Kidney (tissue), 22 donors: ENCODE measurements at places on chromosomes 7 and 10. TPM values are rescaled to one million over a fixed set of nuclear protein-coding genes. Genes with fewer than 3 reads are reported as not detected.

LRIT1 gene
- polyA plus RNA-seq = not detected

GRCh38 chr7:18004372-18004771 is 23.3 kb downstream of the PRPS1L1 start:
- no peak for DNase-seq

DNA sequence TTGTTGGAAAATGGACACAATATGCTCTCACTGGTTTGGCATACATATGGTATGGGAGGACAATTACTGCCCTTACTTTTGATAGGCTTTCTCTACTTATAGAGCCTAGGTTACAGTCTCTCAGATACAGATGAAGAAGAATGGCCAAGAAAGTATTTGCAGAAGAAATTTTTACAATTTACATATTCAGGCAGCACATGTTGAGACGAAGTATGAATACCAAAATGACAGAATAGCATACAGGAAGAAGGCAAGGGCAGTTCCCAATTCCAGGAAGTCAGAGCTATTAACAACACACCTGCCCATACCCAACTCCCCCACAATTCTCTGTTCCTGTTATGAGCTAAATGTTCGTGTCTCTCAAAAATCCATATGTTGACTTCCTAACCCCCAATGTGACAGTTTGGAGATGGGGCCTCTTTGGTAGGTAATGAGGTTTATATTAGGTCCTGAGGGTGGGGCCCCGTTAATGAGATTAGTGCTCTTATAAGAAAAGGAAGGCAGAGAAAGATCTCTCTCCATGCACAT is 67.8 kb downstream of the DOCK4 start:
- DNase-seq = no peak

GRCh38 chr7:1025743-1026581 is 18.4 kb upstream of the GPR146 start:
- DNase-seq = peak; percentile 58

RAMP3 gene
- 168 TPM for polyA plus RNA-seq

CYP3A5 gene
- 7.6 TPM for polyA plus RNA-seq

UPK3B gene
- 0.15 TPM for polyA plus RNA-seq

CLCN1 gene
- polyA plus RNA-seq = not detected

GRCh38 chr7:10222976-10223375 is 750.7 kb upstream of the PHF14 start:
- DNase-seq = no peak

FKBP6 gene
- polyA plus RNA-seq = not detected

RSPH10B gene
- not detected for polyA plus RNA-seq

PSD gene
- 1.2 TPM for polyA plus RNA-seq

CYP2W1 gene
- polyA plus RNA-seq = 0.17 TPM

GRCh38 chr10:43671659-43672531 is 23.2 kb upstream of the ZNF32 start:
- DNase-seq = peak; percentile 79

- DNase-seq = no peak
Observed at GRCh38 chr10:119642556-119643111, 8.5 kb upstream of the BAG3 start.

DNA sequence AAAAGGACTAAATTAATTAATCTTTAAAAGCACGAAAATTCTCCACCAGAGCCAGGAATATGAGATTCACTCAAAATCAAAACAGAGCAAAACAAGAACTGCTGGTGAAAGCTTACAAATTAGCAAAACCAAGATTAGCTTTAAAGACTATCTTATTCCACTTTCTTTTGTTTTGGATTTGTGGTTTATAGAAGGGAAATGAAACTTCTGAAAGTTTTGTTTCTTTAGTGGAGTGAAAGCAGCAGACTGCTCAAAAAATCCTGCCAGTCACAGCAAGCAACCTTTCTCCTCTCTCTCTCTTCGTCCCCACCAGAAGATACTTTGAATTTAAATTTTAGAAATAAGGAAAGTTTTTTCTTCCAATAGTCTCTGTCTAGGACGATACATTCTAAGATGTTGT is 7.8 kb downstream of the ACTA2 start:
- DNase-seq = no peak

CREB5 gene
- 3.4 TPM for polyA plus RNA-seq

DNA sequence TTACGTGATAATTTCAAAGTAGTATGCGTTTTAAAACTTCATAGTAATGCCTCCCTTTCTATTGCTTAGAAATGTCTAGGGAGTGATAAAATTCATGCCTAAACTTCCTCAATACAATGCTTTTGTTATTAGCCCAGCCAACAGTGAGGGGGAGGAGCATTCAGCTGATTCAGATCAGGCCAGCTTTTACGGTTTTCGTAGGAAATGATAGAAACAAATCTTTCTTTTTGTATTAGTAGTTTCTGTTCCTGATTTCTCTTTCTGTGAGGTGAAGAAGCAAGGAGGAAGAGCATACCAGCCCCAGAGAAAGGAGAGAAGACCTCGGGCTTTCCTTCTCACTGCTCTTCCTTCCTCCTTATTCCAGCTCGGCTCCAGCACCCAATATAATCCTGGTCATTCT is 35.2 kb upstream of the ITPRID1 start:
- no peak for DNase-seq

DNA sequence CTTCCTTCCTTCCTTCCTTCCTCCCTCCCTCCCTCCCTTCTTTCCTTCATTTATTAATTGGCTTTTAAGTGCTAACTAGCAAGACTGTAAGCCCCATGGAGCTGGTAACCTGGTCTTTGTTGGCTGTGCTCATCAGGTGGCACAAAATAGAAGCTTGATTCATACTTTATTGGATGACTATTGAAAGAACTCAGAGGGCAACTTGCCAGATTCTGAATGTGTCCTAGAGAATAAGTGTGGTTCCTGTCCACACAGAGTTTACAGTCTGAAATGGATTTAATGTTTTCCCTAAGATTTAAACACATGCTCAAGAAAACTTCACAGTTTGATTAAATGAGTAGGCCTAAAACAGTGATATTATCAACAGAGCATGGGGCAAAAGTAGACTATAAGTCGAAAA is 3.1 kb upstream of the CACNB2 start:
- no peak for DNase-seq

NRP1 gene
- polyA plus RNA-seq = 40.5 TPM

FEZF1 gene
- not detected for polyA plus RNA-seq

DNA sequence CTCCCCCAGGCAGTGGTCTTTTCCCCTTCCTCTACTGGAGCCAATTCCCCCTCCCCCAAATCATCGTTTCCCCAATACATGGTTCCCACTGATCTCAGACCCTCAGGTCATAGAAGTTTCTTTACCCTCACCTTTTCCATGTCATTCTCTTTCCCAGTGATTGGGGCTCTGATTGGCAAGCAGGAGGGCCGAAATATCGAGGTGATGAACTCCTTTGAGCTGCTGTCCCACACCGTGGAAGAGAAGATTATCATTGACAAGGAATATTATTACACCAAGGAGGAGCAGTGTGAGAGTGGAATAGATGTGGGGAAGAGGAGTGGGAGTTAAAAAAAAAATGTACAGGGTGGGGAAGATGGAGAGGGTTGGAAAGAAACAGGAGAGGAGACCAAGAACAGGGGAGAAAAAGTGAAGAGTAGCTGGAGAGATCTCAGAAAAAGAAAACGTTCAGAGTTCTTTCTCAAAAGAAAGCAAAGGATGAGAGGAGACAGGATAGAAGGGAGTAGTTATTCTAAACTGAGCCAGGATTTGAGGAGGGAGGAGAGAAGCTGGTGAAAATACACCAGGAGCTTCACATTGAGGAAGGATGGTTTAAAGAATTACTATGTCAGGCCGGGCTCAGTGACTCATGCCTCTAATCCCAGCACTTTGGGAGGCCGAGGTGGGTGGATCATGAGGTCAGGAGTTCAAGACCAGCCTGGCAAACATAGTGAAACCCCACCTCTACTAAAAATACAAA is 858 bp downstream of the COPS6 start:
- DNase-seq = no peak

- DNase-seq = no peak
Observed at GRCh38 chr7:97694355-97694754, 37.5 kb upstream of the TAC1 start.

DNA sequence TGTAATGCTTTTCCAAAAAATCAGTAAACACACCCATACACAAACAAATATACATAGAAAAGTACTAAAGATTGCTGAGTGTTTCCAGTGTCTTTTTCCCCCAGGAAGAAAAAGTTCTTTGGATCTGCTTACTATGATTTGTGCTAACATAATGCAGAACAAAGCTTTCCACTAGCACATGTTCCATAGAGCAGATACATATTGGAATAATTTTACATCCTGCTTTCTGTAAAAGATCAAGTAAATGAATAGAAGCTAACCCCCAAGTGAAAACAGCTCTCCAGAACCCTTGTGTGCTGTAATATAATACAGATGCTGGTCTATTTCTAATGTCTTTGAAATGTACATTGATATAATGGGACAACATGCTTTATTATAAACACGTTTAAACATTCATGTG is 125.5 kb downstream of the PON1 start:
- DNase-seq = no peak

PLAC9 gene
- 49.9 TPM for polyA plus RNA-seq

DNA sequence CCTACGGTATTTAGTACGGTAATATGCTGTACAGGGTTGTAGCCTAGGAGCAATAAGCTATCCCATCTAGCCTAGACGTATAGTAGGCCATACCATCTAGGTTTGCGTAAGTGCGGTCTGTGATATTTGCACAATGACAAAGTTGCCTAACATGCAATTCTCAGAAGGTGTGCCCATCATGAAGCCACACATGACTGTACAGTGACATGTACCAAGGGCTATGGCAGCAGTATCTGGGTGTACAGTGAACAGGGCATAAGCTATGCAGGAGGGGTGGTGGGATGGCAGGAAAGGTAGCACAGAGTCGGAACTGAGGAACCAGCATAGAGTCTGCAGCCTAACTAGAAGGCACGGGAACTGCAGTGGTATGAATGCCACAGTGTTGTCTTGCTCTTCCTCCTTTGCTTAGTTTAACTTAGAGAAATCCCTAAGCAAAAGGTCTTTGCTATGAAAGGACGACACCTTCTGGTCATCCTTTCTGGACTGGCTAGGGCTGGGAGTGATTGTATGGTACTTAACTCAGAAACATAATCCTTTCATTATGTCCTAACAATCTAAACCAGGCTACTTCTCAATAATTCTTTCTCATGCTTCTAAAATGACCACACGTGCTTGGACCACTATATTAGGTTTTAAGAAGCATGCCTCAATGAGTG is 93.5 kb downstream of the DYNC1I1 start:
- DNase-seq = no peak

- DNase-seq = no peak
Observed at GRCh38 chr7:74006032-74006431, 21.9 kb upstream of the ELN start.

DNA sequence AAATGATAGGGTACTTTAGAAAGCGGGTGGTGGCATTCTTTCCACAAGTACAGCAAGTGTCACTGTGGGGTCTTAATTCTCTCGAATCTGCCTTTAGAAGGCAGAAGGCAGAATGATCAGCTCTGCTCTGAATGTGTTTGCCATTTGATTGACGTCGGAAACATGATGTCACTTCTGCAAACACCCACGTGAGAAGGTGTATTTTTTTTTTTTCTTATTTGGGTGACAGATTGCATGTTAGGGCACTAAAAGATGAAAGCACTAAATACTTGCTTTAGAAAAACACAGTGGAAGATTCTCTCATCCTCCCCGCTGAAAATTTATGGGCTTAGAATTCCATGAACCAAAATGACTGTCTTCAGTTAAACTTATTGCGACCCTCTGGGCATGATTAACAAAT is 150.2 kb downstream of the TCF7L2 start:
- no peak for DNase-seq

DNA sequence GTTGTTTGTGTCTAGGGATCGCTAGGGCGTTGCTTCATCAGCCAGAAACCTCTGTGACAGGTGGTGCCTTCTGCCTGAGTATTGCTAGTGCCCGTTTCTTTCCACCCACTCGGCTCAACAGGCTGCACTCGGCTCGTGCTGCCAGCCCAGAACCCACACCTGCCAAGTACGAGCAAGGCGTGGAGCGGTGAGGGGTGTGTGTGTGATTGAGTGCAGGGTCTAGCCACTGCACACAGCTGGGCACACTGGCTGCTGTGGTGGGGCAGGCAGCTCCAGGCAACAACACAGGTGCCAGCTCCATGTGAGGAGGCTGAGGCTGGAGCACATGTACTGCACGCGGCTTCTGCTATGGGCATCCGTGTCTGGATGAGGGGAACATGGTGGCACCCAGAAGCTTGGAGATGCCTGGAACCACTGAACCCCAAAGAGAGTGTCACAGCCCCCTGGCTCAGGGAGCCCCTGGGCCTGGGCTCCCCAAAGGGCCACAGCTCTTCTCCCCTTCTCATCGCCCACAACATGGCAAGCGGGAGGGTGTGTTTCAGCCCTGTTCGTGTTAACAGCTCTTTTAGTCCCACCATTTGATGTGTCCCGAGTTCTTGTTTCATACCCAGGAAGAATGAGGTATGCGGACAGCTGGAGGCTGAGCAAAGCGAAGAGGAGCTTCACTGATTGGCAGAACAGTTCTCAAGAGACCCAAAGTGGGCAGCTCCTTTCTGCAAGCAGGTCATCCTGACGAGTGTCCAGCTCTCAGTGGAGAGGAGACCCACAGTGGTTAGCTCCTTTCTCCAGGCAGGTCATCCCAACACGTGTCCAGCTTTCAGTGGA is 78.1 kb downstream of the HDAC9 start:
- no peak for DNase-seq

- DNase-seq = no peak
Observed at GRCh38 chr7:100087055-100087750, 1.6 kb upstream of the COPS6 start.

SVOPL gene
- 5.1 TPM for polyA plus RNA-seq

GRCh38 chr7:16205466-16205865 is 215.9 kb downstream of the CRPPA start:
- DNase-seq = no peak
